ENCODE measurements at places on chromosomes 7 and 10. TPM values are rescaled to one million over a fixed set of nuclear protein-coding genes. Genes with fewer than 3 reads are reported as not detected.

The ACTL6B gene
- not detected for total RNA-seq

DNA sequence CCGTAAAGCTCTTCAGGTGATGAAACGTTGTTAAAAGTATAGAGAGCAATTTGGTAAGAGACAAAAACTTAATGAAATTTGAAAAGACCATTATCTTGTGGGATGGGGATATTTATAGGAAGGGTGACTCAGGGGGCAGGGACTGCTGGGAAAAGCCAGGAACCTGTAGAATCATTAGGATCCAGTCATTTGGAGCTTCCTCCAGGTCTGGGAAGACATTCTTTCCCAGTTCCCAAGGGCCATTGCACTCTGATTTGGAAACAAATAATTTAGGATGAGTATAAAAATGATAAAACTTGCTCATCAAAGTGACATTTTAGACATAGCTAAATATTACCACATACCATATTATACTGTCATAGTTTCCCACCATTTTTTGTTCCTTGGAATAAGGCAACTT lies 143.9 kb downstream of the PFKFB3 start:
- no peak for DNase-seq
- no peaks in the 10 kb centered on the region for H3K36me3 ChIP-seq
- no peaks in the 10 kb centered on the region for H3K4me1 ChIP-seq
- no peaks in the 10 kb centered on the region for H3K27me3 ChIP-seq

GRCh38 chr7:509426-510130 lies 10.1 kb downstream of the PDGFA start:
- no peaks in the 10 kb centered on the region for H3K27me3 ChIP-seq
- no peak overlapping the region for H3K27ac ChIP-seq
- no peak for DNase-seq
- no peak overlapping the region for H3K4me3 ChIP-seq

- no peaks in the 10 kb centered on the region for H3K36me3 ChIP-seq
- peaks cover 3% of the 10 kb centered on the region for H3K4me1 ChIP-seq
- H3K27ac ChIP-seq: no peak overlapping the region
- no peak overlapping the region for H3K4me3 ChIP-seq
- no peaks in the 10 kb centered on the region for H3K27me3 ChIP-seq
Measured at GRCh38 chr10:91520661-91521060, 110.5 kb downstream of the HECTD2 start.

- peaks cover 8% of the 10 kb centered on the region for H3K4me1 ChIP-seq
- H3K4me3 ChIP-seq: no peak overlapping the region
- no peaks in the 10 kb centered on the region for H3K27me3 ChIP-seq
- DNase-seq: peak; percentile 94
Measured at GRCh38 chr10:12720217-12720981, 281.1 kb downstream of the CCDC3 start.

The ZNF722 gene
- not detected for total RNA-seq

DNA sequence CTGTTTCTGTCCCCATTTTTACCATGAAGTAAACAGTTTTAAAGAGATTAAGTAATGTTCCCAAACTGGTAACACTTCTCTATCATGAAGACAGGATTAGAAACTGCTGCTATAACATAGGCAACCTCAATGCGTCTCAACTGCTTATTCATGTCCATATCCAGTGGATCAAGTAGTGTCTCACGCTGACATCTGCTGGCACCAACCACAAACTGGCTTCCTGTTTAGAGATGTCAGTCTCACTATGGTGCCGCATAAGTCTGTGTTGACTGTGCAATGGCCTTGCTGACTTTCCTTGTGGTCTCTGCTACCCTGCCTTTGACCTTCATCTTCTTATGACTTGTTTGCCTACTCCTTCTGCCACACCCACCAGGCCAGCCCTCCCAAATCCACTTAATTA lies 369.6 kb upstream of the DPP6 start:
- no peaks in the 10 kb centered on the region for H3K36me3 ChIP-seq
- no peaks in the 10 kb centered on the region for H3K27me3 ChIP-seq
- no peak for DNase-seq
- H3K4me3 ChIP-seq: no peak overlapping the region

DNA sequence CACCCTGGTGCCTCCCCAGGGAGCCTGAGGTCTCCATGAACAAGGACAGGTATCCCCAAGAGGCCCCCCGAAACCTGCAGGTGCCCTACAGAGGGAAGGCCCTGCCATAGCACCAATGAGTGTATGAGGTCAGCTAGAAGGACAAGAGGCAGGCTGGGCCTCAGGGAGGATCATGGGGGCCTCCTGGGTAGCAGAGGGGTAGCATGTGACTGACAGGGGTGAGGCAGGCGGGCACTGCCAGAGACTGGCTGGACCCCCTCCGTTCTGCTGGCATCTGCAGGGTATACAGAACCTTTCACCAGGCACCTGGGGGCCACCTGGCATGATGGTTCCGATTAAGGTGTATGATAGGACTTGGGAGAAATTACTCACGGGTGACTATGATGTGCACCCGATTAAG lies 79.2 kb upstream of the KCTD7 start:
- H3K27ac ChIP-seq: no peak overlapping the region
- H3K27me3 ChIP-seq: no peaks in the 10 kb centered on the region
- DNase-seq: no peak
- no peak overlapping the region for H3K4me3 ChIP-seq

The C1QL3 gene
- total RNA-seq: not detected

GRCh38 chr7:77833136-77833535 lies 34.6 kb downstream of the PHTF2 start:
- H3K27me3 ChIP-seq: no peaks in the 10 kb centered on the region
- DNase-seq: no peak
- peaks cover 3% of the 10 kb centered on the region for H3K4me1 ChIP-seq
- H3K27ac ChIP-seq: no peak overlapping the region
- no peaks in the 10 kb centered on the region for H3K36me3 ChIP-seq

The WDR86 gene
- 2.8 TPM for total RNA-seq

The WNT8B gene
- not detected for total RNA-seq

The TRPV5 gene
- not detected for total RNA-seq

DNA sequence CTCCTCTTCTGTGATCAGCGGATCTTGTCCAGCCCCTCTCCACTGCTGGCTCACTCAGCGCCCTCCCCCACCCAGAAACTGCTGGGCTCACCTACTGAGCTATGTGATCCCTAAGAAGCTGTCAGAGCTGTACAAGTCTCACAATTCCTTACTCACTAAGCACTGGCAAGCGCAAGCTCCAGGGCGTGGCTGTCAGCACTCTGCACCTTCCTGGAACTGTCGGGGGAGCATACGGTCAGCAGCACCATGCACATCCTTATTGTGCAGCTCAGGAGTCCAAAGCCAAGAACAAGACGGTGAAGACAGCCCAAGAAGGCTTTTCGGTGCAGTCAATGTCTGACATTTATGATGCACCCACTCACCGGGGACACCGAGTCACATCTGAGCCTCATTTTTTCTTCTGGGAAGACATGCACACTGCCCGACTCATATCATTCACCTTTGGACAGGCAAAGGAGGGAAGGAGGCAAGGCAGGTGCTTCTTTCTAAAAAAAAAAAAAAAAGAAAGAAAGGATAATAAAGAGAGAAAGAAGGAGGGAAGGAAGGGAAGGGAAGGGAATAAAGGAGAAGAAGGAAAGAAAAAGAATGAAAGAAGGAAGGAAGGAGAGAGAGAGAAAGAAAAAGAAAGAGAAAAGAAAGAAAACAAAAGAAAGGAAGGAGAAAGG lies 56.3 kb downstream of the ASB13 start:
- H3K4me3 ChIP-seq: no peak overlapping the region
- H3K27me3 ChIP-seq: no peaks in the 10 kb centered on the region
- DNase-seq: peak; percentile 59
- no peaks in the 10 kb centered on the region for H3K4me1 ChIP-seq

The GHRHR gene
- total RNA-seq: 1.4 TPM

The SAMD9L gene
- total RNA-seq: 23.1 TPM

The CALML3 gene
- not detected for total RNA-seq

The AKR1C8 gene
- total RNA-seq: 0.30 TPM

GRCh38 chr7:4621396-4621795 lies 60.7 kb upstream of the FOXK1 start:
- H3K36me3 ChIP-seq: no peaks in the 10 kb centered on the region
- H3K4me3 ChIP-seq: no peak overlapping the region
- DNase-seq: no peak
- no peaks in the 10 kb centered on the region for H3K27me3 ChIP-seq
- H3K27ac ChIP-seq: no peak overlapping the region

The FAM221A gene
- 8.5 TPM for total RNA-seq

DNA sequence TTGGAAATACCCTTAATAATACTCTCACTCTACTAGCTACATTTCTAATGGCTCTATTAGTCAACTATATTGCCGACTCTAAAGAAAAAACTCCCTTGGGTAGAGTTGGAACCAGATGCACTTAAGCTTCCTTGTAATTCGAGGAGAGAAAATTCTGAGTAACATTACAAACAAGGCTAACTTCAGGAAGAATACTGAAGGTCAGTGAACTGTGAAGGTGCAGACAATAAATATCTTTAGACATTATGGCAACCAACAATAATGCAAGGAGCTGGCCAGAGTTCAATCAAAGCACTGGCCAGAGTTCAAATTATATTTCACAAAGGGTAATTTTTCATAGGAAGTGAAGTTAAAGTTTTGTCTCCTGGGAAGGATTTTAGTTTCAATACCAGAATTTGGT lies 40.7 kb upstream of the MRLN start:
- DNase-seq: no peak
- H3K4me1 ChIP-seq: no peaks in the 10 kb centered on the region
- no peak overlapping the region for H3K4me3 ChIP-seq
- H3K27ac ChIP-seq: no peak overlapping the region
- peaks cover 5% of the 10 kb centered on the region for H3K36me3 ChIP-seq
- no peaks in the 10 kb centered on the region for H3K27me3 ChIP-seq

DNA sequence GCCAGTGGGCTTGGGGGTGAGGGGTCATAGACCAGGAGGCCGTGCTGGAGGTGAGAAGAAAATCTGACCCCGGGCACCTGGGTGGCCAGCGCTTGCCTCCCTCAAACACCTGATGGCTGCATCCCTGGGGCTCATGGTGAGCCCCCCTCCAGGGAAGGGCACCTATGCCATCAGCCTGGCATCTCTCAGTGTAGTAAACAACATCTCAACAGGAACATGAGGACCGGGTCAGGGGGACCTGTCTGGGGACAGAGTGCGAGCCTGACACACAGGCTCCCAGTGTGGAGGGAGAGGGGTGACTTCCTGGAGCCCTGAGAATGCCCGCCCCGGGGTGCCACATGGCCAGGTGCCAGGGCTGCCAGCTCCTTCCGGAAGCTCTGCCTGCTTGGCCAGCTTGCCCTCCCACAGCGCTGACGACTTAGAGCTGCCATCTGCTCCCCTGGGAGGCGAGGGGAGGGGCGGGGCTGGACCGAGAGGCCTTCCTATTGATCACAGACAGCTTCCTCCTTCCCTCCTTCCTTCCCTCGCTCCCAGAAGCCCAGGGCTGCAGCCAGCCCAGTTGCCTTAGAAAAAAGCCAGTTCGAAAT lies 12.3 kb downstream of the STX1A start:
- DNase-seq: no peak
- no peaks in the 10 kb centered on the region for H3K36me3 ChIP-seq
- H3K4me1 ChIP-seq: no peaks in the 10 kb centered on the region

DNA sequence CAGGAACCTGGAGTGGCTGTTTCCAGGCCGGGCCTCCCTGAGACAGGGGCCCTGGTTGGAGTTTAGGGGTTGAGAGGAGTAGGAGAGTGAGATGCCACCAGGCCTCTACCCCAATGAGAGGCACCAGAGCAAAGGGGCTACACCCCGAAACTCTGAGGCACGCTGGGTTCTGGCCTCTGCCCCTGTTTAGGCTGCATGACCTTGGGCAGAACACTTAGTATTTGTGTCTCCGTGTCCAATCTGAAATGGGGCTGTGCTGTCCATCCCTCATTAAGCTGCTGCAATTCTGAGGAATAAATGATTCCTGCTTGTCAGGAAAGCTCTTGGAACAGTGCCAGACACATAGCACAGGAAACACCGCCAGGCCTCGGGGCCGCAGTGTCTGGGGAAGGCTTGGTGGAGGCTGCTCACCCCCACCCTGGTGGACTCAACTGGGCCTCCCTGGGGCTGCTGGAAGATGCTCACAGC lies 40.5 kb upstream of the SAMD8 start:
- DNase-seq: no peak
- H3K36me3 ChIP-seq: no peaks in the 10 kb centered on the region
- H3K4me1 ChIP-seq: no peaks in the 10 kb centered on the region
- H3K27ac ChIP-seq: no peak overlapping the region

Data from aorta (tissue), 5 donors.